ENCODE measurements at places on chromosomes 3 and 15.

- DNase-seq = no peak
Measured at GRCh38 chr3:169116056-169116693, 547.3 kb downstream of the MECOM start.

- DNase-seq = no peak
Measured at GRCh38 chr3:134068429-134068828, 38.7 kb upstream of the SLCO2A1 start.

GRCh38 chr3:115927197-115927596, 303.9 kb downstream of the GAP43 start:
- no peak for DNase-seq

- no peak for DNase-seq
Measured at GRCh38 chr3:141306276-141306675, 62.0 kb upstream of the ZBTB38 start.

DNA sequence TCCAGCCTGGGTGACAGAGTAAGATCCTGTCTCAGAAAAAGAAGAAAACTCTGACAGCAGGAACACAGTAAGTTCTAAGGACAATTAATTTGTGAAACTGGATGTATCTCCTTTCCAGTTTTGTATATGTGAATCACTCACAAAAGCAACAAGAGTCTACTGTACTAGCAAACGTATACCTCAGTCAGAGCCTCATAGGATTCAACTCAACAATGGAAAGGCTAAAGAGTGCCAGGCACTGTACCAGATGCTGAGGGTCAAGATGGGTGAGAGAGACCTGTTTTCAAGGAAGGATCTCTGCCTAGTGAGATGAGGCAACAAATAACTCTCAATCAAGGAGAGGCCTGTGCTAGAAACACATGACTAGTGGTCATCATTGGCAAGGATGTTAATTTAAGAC, 14.9 kb downstream of the TBL1XR1 start:
- DNase-seq = no peak

GRCh38 chr3:14547693-14548092, 7.6 kb upstream of the GRIP2 start:
- DNase-seq = no peak

DNA sequence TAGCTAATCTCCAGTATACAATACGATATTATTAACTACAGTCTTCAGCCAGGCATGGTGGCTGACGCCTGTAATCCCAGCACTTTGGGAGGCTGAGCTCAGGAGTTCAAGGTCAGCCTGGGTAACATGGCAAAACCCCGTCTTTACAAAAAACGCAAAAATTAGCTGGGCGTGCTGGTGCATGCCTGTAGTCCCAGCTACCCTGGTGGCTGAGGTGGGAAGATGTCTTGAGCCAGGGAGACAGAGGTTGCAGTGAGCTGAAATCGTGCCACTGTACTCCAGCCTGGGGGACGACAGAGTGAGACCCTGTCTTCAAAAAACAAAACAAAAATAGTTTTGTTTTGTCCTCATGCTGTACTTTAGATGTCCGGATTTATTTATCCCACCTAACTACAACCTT, 29.2 kb upstream of the SV2B start:
- no peak for DNase-seq

DNA sequence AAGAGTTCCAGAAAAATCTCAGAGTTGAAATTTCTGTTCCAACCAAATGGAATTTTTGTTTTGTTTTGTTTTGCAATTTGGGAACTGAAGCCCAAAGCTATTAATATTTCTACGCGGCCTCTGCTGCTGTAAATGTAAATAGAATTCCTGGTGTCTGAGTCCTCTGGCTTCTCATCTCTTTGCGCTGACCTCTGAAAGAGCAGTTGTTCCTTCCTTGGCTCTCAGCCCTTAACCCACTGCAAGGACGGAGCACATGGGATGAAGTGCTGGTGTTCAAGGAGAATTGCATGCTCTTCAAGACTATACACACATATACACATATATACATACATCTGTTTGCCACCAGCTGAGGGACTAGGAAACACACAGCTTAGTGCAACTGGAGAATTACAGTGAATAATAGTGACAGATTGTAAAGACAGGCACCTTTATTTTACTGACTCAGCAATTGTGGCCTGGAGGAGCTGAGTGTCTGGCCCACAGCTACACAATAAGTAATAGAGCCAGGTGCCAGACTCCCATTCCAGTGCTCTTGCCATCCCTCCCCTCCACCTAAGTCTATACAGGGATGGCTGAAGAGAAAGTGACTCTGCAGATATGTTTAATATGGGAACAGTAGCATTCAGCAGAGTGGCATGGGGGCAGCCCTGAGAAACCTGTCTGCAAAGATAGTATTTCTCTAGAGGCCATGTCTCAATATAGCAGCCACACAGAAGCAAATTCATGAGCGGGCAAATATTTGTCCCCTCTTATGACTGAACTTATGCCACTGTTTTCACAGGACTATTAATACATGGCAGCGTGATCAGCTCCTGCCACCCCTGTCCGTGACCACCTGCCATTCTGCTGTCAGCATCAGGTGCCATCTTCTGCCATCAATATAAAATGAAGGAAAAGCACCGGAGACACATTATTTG, 42.3 kb downstream of the NEK10 start:
- no peak for DNase-seq

DNA sequence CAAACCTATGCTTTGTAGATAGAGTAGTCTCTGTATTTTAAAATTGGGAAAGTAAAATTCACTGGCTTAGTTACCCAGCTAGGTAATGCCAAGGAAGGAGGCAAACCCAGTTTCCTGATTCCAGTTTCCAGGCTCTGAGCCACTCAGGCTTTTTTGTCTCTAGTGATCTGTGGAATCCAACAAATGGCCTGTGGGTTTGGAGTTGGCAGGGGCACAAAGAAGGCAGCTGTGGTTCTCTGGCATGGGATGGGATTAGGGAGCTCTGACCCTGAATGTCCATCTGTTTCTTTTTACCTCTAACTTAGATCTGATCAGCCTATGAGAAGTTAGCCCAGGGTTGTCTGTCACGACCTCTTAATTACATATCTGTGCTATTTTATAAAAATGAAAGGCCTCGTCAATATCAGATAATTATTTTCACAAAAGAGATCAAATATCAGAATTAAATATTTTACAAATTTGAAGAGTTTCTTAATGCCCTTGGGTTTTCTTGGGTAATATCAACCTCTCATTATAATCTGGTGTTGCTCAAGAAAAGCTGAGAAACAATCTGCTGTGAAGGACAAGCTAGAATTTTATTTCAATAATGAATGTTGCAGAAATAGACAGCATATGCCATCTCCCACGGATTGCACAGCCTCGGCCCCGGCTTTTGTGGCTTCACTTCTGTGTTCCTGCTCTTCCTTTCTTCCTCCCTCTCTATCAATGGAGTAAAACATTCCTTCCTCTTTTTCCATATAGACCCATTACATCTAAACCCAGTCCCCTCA, 63.7 kb upstream of the DAZL start:
- no peak for DNase-seq

GRCh38 chr3:134654031-134654430, 3.2 kb upstream of the KY start:
- DNase-seq = no peak

DNA sequence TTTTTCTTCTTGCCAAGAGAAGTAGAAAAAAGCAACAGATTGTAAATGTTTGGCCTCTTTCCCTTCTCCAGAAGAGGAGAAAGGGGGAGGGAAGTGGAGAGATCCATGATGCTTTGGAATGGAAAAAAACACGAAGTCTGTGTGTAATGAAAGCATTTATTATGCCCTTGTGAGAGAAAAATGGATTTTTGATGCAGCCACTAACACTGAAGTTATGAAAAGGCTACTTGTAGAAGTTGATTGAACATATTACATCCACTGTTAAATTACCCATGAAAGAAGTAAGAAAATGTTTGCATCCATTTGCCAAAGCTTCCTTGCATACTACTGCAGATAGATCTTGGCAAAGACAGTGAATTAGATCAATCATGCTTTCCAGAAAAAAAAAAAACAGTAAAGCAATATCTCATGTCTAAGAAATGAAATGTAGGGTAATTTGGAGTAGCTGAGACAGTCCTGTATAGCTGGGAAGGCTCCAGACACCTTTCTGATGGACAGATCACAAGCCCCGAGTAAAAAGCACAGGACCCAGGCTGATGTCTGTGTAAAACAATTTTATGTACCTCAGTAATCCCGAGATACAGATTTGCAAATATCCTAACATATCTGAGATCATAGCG, 295.5 kb downstream of the PLOD2 start:
- no peak for DNase-seq

DNA sequence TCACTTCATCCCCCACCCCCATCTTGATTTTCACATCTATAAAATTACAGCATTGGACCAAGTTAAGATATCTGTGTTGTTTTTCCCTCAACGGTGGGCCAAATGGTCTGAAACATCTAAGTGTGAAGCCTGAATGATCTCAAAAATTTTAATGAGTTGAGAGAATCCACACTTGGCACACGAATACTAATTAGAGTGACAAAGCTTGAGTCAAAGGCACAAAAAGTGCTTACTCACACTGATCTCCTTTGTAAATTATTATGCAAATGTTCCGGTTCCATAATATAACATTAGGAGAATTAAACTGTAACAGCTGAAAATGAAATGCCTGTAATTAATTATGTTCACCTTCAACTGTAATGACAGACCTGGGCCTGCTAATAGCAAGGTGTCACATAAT, 33.6 kb downstream of the GPR176 start:
- DNase-seq = no peak

DNA sequence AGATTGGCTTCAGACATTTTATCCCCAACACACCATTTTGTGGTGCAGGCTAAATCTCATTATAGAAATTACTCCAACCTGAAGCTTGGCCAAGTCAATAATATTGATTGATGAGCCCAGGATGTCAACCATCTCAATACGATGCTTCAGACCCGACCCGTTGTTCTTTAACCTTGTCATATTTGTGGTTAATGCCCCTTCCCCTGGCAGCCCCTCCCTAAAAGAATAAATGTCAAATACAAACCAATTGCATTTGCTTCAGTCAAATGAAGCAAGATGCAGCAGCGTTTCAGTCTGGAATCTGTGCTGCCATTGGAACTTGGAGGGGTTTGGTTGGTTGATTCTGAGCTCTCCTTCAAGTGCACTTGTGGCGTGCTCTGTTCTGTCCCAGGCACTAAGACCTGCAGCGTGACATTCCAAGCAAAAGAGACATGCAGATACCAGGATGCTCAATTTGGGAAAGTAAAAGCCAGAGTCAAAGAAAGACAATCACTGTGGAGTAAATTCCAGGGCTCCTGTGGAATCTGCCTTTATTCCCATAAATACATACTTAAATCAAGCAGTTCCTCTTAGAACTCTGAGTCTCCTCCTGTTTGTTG, 23.8 kb upstream of the PSMD6 start:
- no peak for DNase-seq

- no peak for DNase-seq
Measured at GRCh38 chr15:28909958-28910500, 24.3 kb downstream of the APBA2 start.

DNA sequence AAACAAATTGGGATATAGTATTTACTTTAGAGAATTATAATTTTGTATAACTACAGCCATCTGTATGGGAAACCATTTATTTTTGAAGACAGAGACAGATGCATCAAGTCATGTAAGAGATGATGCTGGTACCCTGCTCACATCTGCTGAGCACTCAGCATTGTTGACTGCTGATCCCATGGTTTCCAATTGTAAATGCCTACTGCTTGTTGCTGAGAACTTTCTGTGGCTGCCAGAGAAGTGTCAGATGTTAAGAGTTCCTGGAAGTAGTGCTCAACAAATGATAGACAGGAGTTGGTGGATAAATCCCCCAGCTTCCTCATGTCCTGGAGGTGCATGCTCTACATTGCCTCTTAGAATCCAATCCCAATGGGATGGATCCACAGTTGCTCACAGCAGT, 167.1 kb downstream of the OXSM start:
- DNase-seq = no peak

GRCh38 chr15:76208786-76209424, 102.4 kb downstream of the ETFA start:
- DNase-seq = no peak

DNA sequence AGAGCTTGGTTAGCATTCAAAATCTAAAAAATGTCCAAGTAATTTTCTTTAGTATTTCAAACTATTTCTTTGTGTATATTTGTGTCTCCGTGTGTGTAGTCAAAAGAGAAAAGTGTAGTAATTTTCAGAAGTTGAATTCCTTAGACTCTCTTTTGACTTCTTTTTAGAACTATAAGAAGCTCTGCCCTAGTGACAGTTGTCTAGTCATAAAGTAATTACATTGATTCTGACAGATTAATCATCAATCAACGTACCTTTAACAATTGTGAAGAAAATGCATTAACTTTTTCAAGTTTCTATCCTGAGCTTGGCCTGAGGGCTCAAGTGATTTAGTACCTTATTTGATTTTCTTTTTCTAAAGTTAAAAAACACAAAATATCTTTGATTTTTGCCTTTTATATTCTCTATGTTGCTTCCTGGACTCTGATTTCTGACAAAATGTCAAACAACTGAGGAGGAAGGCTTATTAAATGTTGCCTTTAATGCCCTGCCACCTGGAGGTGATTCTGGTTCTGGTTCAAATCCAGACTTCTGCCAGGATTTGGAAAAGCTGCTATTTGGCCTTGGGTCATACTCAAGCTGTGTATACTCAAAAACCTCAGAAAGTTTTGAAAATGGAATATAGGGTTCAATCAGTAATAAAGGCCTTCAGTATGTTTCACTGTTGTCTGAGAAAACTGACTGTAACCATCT, 653.6 kb downstream of the NSUN3 start:
- no peak for DNase-seq

DNA sequence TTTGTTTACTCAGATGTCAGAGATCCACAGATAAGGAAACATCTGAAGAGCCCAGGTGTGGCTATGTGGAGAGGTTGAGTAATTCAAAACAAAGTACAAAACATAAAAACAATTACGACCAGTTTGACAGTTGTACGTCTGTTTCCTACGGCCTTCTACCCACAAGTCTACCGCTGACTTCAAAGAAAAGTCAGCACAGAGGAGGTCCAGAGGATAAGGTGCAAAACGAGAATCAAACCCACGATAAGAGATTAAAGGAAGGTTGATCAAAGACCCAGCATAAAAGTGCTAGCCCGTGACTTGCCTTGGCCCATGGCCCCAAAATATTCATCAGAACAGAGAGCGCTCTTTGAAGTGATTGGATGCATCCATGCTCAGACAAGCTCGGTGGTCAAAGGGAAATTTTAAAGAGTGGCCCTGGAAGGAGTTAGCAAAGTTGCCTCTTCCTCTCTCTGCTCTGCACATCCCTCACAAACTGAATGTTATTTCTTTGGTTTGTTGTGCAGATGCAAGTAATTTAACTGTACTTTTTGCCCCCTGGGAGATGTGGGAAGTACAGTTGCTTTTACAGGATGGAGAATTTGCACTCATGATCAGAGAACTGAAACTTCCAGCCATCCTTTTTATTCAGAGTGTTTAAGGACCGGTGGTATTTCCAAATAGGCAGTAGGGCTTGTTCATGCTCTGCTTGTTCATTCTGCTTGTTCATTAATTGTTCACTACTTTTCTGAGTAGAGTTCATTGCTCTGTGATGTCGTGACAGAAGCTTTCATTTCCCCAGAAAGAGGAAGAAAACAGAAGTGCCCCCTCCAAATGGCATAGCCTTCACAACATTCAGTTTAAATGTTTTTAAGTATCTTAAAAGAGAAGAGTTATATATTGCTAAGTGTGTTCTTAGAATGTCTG, 31.1 kb downstream of the MME start:
- no peak for DNase-seq

GRCh38 chr15:31032961-31033371, 41.5 kb upstream of the MTMR10 start:
- DNase-seq = no peak

Data from GM12891 (cell line).